ENCODE measurements at places on chromosomes 7 and 10.

DNA sequence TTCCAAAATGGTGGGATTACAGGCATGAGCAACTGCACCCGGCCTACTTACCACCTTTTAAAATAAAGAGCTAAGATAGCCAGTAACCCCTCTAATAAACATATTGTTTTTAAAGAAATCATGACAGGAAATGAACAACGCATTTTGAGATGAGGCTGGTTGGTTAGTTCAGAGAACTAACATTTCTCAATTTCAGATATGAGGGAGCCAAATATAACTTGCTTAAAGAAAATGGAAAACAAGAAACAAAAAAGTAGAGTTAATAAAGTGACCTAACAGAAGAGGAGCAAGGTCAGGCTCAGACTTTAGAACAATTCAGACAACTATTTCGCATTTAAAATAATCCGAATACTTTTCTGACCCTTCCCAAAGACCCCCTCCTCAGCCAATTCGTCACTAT is 254.9 kb upstream of the PHF14 start:
- no peak for DNase-seq

DNA sequence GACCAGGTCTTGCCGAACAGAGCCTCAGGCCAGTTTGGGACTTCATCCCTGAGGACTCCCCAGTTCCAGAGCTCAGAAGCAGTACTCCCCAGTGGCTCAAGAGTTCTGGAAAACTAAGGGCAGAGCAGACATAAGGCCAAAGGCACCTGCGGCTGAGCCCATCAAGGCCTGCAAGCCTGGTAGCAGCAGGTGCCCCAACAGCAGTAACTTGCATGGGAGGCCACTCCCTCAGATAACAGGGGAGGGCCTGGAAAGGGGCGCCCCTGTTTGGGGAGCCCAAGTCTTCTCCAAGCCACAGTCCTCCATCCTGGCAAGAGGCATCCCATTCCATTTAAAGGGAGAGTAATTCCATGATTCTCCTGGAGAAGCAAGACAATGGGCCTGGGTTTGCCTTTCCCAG is 13.0 kb downstream of the POLL start:
- DNase-seq: no peak

DNA sequence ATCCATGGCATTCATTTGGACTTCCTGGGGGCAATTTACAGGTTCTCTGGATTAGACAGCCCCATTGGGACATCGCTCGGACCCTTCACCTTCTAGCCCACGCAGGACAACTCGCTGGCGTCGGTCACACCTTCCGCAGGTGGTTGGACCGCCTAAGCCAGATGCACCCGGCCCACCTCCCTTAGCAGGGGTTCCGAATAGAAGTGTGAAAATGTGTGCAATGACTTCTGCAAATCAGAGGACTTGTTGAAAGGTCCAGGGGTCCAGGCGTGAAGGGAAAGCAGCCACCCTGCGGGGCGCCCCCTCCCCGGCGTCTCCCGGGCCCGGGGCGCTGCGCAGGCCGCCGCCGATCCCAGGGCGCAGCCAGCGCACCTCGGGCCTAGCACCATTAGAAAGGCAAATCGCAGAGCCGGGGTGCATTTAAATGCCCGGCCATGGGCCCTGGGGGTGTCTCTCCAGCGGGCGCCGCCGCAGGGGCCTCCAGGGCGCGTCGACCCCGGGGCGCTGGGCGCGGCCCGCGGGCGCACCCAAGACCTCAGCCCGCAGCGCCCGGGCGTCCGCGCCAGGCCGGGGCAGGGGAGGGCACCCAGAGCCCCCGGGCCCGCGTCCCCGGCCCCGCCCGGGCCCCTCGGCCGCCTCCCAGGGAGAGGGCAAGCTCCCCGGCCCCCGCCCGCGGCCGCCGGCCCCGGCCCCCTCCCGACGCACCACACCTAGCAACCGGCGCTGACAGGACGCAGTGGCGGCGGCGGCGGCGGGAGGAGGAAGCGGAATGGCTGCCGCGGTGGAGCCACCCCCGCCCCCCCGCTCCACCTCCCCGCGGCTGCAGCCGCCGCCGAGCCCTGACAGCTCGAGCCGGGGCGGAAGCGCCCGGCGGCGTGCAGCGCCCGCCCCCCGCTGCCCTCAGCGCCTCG is 1.2 kb downstream of the JAZF1 start:
- peak; percentile 33 for DNase-seq

DNA sequence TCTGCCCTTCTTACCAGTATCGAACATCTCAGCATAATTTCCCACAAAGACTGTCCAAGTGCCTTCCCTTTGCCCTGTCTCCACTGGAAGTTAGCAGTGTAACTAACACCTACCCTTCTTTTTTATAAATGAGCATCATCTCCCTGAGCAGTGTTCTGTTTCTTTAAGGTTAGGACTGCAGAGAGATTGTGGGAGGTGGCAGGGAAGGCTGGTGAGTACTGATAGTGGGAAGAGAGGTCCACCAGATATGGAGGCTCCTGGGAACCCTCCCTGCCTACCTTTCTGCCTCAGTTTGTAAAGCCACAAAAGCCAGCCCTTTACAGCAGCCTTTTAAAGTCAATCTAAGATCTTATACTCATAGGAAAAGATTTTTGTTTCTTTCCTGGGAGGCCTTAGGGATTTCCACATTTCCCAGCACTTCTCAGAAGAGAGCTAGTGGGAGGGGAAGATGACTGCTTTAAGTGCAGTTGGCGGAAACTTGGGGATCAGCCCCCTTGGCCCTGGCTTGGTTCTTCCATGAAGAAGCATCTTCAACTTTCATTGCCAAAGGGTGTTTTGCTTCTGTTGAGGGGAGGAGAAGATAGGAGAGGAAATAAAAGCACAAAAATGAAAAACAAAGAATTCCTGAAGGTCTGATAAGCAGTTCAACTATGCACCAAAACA is 36.6 kb upstream of the CALD1 start:
- DNase-seq: no peak

GRCh38 chr10:49025347-49025983 is 85.8 kb upstream of the LRRC18 start:
- DNase-seq: no peak
